Activated T-cell treated with anti-CD3 and anti-CD28 coated beads for 4 hours (primary cell): ENCODE measurements at places on chromosomes 3 and 15.
A peak's percentile ranks its signal among the peaks of the same experiment; 100 is the strongest.

DNA sequence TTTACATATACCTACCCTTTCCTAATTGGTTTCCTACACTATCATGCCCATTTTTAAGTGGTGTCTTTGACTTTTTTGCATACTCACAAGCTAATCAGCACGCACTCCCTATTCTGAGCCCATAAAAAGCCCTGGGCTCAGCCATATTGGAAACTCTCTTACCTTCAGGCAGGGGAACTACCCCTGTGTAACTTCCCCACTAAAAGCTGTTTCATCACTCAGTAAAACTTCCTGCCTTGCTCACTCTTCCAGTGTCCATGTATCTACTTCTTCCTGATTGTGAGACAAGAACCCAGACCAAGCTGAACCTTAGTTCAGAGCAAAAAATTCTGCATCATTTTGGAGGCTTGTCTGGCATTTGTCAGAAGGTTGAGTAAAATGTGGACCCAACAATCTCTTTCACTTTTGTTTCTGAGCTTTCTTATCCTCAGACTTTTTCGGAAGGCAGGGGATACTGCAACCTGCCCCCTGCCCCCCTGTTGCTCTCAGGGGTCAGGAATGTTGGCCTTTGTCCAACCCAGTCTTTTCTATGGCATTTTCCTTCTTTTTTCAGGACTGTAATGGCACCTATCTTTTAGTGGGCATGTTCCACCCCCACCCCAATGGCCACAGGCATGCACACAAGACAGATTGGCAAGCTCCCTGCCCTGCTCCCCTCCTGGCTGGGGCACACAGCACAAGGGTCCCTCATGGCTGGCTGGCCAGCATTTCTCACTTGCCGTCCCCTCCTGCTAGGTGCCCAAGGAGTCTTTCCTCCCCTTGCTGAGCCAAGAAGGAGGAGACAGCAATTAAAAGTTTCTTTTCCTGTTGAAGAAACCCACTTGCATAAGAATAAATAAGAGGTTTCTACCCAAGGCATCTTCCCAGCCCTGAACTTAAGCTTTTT, 26.3 kb upstream of the TMEM45A start:
- DNase-seq: no peak

GRCh38 chr15:82572311-82572710, 32.1 kb upstream of the RPS17 start:
- DNase-seq: no peak

- no peak for DNase-seq
Observed at GRCh38 chr15:99445272-99445850, 120.4 kb upstream of the MEF2A start.

- DNase-seq: no peak
Observed at GRCh38 chr15:98889930-98890695, 117.5 kb downstream of the PGPEP1L start.

- no peak for DNase-seq
Observed at GRCh38 chr3:177055605-177056571, 141.4 kb downstream of the TBL1XR1 start.

- DNase-seq: no peak
Observed at GRCh38 chr3:69776920-69777581, 37.8 kb downstream of the MITF start.

DNA sequence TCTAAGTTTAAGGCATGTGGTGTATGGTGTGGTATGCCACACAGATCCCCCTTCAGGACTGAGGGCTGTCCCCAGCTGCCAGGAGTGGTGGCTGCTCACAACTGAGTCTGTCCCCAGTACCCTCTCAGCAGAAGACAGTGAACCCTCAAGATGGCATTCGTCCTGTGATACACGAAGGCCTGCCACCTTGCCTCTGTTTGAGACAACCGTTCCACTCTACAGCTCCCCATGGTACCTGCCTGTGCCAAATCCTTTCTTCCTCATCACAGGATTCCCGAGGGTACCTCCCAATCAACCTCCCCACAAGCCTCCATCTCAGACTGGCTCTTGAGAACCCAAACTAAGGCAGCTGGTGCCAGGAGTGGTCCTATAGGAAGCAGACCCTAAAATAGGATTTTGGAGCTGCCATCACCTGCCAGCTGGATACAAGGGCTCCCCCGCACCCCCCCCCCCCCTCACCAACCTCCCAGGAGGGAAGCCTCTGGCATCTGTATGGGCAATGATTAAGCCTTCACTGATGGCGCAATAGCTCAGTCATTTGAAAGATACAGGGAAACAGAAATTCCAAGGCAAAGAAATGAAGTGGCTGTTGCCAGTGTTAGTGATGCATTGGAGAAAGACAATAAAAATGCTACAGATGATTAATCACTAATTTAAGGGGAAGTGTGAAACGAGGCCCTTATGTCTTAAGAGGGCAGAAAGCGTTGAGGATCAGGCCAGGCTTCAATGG, 230.0 kb upstream of the LYSMD4 start:
- no peak for DNase-seq

DNA sequence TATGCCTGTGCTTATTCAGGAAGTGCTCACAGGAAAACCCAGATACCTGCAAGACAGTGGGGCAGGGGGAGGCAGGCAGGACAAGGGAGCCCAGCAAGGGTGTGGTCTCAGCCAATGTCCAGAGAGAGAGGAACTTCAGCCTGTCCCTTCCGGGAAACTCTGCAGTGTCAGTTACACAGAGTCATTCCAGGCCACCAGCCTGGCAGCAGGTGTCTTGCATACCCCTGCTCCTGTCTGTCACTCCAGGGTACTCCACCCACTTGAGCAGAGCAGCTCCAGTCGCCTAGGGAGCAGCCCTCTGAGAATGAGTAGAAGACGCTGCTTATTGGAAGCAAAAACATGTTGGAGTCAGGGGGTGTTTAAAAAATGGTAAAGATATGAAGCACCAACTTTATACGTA, 431.2 kb upstream of the RGMA start:
- DNase-seq: no peak

GRCh38 chr3:182730675-182731042, 62.6 kb upstream of the ATP11B start:
- DNase-seq: no peak

- no peak for DNase-seq
Observed at GRCh38 chr3:148510116-148510515, 187.6 kb upstream of the AGTR1 start.

- DNase-seq: no peak
Observed at GRCh38 chr15:65644282-65644681, 22.5 kb downstream of the SLC24A1 start.

DNA sequence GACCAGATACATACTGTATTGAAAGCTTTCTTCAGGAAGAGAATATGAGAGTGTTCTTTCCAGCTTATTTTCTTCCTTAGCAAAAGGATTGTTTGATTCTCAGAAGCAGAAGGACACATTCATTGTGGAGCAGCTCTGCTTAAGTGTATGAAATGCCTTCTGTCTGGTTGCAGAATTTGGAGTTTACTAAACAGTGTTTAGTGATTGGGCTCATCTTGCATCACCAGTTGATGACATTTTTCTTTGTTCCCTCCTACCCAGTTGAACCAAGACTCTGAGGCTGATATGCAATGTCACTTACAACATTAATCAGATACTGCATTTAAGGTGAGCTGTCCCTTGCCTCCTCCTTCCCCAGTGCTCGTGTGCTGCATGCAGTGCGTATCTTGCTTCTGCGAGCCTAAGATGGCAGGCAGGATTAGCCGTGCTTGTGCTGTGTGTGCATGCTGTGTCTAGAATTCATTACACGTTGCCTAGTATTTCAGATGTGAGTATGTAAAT, 18.4 kb downstream of the ZBTB38 start:
- no peak for DNase-seq

DNA sequence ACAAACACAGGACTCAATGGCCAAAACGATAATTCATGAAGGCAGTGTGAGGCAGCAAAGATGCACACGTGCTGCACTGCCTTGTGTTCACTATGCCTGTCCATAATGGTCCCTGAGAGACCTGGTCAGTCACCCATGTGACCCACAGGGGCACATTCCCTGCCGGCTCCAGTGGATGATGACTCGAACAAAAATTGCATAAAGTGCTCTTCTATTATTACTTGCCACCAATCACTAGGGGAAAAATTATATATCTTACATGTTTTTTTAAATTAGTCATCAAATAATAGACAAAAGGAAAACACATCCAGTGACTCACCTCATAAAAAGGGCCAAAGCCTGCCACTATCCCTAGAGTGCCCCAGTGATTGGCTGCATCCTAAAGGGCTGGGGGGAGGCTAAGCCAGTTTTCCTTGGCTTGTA, 47.5 kb downstream of the UBP1 start:
- no peak for DNase-seq

GRCh38 chr15:76274226-76274625, 37.0 kb downstream of the ETFA start:
- no peak for DNase-seq

DNA sequence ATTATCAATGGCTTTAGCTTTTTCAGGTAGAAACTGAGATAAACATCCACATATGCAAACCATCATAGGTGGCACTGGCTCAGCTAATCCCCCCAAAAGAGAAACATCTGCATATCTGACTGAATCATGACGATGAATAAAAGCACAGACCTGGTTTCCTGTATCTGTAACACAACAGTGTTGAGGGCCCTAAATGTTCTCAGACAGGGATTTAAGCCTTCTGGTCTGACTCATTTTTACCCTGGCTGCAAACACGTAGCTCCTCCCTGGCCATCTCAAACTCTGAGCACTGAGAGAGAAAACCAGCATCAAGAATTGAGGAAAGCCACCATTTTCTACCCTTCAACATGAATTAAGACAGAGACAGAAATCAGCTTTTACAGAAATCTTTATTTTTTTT, 35.2 kb downstream of the GLB1 start:
- peak; percentile 25 for DNase-seq

DNA sequence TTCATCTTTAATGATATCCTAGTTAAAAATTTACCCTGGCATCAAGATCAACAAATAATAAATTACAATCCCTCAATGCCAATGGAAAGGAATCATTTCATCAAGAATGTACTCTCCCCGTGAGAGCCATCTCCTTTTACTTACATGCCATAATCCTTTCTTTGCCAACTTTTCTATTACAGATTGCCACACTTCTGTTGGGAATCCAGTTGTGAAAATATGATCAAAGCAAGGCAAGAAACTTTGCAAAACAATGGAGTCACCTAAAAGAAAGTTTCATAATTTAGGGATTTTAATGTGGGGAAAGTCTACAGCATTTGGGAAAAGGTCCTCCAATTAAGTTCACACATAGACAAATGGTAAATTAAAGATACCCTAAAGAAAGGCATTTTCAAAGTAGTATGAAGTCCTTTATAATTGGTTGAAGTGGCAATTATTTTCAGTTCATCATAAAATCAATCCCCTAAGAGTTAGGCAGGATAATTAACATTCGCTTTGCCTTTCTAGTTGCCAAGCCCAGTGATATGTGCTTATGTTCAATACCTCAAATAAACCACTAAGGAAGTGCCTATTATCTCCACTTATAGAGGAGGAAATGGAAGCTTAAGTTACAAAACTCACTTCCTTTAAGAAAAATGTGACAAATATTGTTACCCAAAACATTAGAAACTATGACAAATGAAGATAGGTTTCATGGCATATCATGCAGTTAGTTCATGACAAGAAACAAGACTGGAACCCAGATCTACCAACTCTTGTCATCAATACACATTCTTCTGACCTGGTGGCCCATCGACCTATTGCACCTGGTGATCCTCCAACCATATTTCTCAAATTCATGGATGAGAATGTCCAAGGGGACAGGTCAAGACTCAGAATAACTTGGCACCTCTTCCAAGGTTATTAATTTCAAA, 49.1 kb downstream of the TRANK1 start:
- DNase-seq: no peak

DNA sequence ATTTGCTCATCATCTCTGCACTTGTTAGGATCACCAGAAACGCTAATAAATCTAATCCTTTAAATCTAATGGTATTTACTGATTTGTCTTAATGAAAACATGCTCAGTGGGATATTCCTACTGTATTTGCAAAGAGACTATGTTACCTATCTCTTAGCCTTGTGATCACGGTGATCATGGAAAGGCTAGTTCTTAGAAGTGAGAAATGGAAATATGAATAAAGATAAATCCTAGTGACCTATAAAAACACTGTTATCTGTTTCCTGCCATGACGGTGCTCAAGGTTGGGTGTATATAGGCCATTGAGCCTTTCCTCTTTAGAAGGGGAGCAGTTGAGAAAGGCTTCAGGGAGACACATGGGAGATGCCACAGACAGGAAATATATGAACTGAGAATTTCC, 116.3 kb downstream of the THRB start:
- DNase-seq: no peak

- DNase-seq: no peak
Observed at GRCh38 chr15:78364233-78364632, 24.1 kb downstream of the CRABP1 start.
